ENCODE measurements at places on chromosomes 1 and 21.

- DNase-seq = peak; percentile 39
These were observed 33.1 kb downstream of the THRAP3 start for GRCh38 chr1:36257375-36257767.

GRCh38 chr1:8938232-8938999, 7.3 kb upstream of the CA6 start:
- no peak for DNase-seq

DNA sequence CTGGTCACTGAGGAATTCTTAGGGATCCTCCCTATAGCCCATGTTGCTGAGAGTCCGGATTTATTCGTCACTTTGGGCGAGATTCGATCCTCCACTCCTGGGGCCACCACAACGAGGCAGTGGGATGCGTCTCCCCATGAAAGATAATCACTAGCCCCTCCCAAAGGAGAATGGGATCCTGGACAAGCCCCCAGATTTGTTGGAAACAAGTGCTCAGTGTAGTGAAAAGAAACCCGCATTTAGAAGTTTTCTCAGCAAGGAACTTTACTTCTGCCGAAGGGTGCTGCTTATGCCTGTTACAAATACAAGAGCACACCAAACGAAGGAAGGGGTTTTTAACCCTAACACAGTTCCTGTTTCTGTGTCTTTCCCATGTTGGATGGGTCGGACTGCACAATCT, 83.3 kb downstream of the ZFYVE9 start:
- no peak for DNase-seq

- DNase-seq = no peak
These were observed 34.9 kb upstream of the SCYL3 start for GRCh38 chr1:169928438-169929209.

DNA sequence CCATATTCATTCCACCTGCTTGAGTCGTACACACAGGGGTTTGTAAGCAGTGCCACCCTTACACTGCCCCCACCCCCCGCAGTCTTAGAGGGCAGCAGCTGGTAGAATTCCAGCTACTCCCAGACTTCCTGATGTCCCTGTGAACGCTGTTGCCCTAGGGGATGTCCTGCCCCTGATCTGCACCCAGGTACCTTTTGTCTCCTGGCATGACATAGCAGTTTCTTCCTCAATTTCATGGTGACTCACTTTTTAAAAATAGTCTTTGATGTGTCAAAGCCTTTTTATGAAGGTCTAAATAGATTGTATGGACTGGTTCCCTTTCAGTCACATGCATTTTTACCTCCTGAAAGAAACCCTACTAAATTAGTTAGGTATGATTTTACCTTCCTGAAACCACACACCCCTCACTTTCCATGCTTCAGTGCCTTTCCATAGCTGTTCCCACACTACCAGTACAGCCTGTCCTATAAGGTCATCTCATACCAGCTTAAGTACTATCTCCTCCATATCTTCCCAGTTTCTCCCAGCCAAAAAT, 76.4 kb downstream of the ST3GAL3 start:
- no peak for DNase-seq

DNA sequence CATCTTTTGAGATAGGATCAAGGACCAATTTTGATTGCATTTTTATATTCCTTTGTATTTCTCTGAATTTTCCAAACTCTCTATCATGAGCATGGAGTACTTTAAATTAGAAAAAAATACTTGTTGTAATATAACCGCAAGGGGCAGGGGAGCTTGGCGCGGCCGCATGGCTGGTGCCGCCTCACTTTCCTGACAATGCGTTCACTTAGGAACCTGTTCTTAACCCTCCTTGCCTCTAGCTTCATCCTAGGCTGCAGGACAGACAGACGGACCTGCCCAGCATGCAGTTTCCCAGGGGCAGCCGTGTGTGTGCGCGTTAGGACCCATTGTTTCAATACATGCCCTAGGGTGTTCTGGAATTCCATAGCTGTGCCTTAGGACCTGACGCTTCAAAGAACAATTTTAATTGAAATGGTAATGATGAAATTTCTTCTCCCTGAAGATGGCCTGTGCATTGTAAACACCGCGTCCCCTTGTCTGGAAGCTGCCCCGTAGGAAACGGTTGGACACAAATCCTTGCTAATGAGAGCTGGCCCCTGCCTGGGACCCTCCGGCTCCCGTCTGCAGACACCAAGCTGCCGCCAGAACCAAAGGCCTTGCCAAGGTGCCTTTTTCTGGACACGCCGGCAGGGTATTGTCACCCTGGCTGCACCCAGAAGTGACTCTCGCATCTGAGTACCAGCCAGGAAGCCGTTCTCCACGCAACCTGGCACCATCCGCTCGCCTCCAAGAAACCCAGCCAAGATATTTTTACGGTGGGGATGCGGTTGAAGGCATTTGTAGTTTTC, 466.4 kb downstream of the NPHP4 start:
- DNase-seq = no peak

- no peak for DNase-seq
These were observed 71.6 kb downstream of the CD2 start for GRCh38 chr1:116825720-116826438.

Data from stimulated activated CD8-positive, alpha-beta memory T cell treated with anti-CD3 and anti-CD28 coated beads, Interleukin-4, amount 100 ng/mL, for 48 hours (primary cell).